ENCODE measurements at places on chromosomes 16 and 17.

DNA sequence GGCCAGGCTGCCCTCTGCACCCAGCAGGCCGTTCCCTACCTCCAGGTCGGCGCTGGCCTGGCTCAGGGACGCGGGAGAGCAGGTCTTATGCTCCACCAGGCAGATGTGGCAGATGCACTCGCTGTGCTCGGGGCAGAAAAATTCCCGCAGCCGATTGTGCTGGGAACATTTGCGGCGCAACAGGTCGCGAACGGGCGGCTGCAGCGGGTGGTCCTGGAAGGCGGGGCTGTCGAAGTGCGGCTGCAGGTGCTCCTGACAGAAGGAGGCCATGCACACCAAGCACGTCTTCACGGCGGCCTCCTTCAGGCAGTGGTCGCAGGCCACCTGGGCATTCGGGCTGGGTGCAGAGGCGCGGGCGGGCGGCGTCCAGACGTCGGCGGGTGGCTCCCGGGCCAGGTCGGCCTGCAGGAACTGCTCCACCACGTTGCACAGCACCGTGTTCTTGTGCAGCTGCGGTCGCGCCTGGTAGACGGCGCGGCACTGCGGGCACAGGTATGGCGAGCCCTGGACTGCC lies 439 bp downstream of the TRIM25 start:
- no peak for DNase-seq

- DNase-seq = peak; percentile 41
Observed at GRCh38 chr17:57939797-57940196, 15.4 kb downstream of the CUEDC1 start.

GRCh38 chr17:12768255-12768654 lies 21.0 kb upstream of the ARHGAP44 start:
- DNase-seq = no peak

GRCh38 chr16:58824201-58824600 lies 90.1 kb upstream of the GOT2 start:
- DNase-seq = no peak

DNA sequence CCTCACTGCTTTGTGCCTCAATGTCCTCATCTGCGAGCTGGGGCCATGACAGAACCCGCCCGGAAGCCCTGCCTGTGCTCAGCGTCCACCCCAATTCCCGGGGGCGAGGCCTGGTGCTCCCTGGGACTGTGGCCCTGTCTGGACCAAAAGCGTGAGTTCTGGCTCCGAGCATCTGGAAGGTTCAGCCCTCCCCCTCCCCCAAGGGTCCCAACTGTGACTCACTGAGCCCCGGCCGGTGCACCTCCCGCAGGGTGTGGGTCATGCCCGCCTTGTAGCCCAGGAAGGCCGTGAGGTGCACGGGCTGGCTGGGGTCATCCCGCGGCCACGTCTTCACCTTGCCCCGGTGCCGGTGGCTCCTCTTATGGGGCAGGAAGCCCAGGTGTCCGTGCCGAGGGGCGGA lies 755 bp downstream of the RPL3L start:
- DNase-seq = no peak

- no peak for DNase-seq
Observed at GRCh38 chr17:37109106-37109505, 160.4 kb downstream of the AATF start.

- no peak for DNase-seq
Observed at GRCh38 chr17:82386255-82386831, 14.8 kb downstream of the UTS2R start.

- DNase-seq = no peak
Observed at GRCh38 chr17:63290784-63291183, 155.3 kb downstream of the CYB561 start.

DNA sequence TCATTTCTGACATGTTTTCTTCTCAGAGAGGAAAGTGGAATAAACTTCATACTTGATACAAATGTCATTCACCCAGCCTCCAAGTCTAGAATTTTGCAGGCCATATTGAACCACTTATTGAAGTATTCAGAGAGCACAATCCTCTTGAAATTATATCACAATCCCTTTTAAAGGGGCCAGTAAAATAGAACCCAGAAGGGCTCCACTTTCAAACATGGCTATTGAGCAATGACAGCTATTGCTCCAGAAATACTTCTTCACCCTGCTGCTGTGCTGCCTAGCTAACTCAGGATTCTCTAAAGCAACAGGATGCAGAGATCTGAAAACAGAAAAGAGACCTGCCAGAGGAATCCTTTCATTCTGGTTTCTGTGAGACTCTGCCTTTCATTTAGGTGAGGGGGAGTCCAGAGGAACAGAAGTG lies 275.0 kb upstream of the CDH5 start:
- no peak for DNase-seq

DNA sequence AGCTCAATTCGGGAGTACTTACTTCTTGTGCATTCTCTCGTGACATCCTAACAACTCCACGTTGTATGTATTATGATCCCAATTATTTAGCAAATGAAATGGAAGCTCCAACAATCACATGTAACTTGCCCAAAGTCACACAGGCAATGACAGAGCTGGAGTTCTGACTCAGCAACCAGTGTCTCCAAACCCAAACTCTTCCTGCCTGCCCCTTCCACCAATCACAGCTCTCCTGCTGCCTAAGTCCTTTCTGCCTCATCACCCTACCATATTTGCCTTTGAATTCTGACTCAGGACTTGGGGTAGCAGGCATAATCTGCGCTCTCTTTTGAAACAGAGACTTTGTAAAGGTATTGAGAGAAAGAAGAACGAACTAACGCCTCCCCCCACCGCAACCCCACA lies 245.2 kb upstream of the MAF start:
- DNase-seq = no peak

- DNase-seq = no peak
Observed at GRCh38 chr16:13300066-13300840, 398.9 kb downstream of the SHISA9 start.

GRCh38 chr16:593406-593805 lies 3.5 kb downstream of the RAB40C start:
- DNase-seq = no peak

DNA sequence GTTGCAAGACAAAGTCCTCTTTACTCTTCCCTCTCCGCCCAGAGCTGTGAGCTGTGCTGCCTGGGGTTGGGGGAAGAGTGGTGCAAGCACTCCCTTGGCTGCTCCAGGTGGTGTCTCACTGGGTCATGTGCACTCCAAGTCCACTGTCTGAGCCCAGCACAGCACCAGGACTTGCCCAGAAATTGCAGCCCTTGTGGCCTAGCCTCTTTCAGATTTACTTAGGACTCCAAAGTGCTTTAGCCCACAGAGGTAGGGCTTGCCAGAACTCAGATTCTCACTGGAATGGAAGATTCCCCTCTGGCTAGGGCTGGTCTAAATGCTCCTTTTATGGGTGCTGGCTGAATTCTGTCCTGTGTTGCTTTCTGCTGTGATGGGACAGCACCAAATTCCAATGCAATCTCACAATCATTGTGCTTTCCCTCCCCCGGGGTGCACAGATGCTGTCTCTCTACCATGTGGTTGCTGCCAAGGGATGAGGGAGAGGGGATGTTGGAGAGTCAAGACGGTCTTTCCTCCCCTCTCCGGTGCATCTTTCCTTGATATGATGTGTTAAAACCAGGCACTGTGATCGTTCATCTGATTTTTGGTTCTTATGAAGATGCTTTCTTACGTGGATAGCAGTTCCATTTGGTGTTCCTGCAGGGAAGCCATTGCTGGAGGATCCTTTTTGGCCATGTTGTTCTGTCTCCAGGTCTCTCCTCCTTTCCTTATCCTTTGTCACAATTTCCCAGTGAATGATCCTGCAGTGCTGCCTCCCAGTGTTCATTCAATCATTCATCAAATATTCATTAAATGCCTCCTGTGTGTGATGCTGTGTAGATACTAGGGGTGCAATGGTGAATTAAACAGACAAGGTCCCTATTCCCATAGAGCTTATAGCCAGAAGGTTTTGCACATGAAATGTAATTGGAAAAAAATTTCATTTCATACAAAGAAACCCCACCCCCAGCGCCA lies 216.3 kb downstream of the SPECC1 start:
- DNase-seq = no peak

GRCh38 chr17:27354051-27354490 lies 60.2 kb downstream of the WSB1 start:
- DNase-seq = no peak

DNA sequence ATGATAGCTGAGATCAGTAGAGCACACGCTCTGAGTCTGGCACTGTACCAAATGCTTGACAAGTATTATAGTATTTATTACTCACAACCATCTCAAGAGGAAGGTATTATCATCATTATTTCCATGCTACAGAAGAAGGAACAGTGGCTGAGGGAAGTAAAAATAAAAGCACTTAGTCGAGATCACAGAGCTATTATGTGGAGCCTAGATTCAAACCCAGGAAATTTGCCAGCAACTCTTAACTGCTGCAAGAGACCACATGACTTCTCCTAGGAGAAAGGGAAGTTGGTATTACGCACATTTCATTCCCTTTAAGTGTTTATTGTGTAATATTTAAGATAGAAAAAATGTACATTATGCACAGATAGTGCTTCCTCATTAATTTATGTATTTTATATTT lies 1.0 kb upstream of the RHOT1 start:
- peak; percentile 12 for DNase-seq

DNA sequence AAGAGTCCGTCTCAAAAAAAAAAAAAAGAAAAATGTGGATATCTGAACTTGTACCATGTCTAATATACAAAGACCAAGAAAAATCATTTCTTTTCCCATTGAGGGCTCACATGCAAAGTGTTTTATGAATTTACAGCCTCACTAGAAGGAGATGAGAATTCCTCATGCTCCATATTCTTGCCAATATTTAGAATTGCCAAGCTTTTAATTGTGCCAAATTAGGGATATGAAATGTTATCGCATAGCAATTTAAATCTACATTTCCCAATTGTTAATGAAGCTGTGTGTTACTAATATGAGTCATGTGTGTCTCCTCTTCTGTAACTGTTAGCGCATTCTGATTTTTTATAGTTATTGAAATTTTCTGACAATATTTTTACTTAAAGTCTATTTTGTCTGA lies 63.0 kb upstream of the CRYM start:
- DNase-seq = no peak

DNA sequence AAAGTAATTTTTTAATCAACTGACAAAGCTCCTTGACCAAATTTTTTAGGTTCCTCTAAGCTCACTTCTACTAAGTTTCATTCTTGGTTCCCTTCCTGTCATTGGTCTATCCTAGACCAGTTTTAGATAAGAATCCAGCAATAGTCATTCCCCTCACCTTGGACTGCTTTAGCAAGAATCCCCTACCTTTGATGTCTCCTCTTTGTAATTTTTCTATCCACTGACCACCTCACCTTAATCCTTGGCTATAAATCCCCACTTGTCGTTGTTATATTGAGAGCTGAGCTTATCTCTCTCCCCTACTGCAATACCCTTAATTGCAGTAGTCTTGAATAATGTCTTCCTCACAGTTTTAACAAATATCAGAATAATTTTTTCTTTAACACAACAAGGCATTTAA lies 107.2 kb downstream of the USP32 start:
- DNase-seq = no peak

- DNase-seq = no peak
Observed at GRCh38 chr16:8589057-8589899, 1.0 kb downstream of the TMEM114 start.
